Activated naive CD4-positive, alpha-beta T cell treated with anti-CD3 and anti-CD28 coated beads, Interleukin-2, amount 10 ng/mL, durations not matched to agents 7 days and 5 days (primary cell): ENCODE measurements at places on chromosomes 11 and 22.

DNA sequence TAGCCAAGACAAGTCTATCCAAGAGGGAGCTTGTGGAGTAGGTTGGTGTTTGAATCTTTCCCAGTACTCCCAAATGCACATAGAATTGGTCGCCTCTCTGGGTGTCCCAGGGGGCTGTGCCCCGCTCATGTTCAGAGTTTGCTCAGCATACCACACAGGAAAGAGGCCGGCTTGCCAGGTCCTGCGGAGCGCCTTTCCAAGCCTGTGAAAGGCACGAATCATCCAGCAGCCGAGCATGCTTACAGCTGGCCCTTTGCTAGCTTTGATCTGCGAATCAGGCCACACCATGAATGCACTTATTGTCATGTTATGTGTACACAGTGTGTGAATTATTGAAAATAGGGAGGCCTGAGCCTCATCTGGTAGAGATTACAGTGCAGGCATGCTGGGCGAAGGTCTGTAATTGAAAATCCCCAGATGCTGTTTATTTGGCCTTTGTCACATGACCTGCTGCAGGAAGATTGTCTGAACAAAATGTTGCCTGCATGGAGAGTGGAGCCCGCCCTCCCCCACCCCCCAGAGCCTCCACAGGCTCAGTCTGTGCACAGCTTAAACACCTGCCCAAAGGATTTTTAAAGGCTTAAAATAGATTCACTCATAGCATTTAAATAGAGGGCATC is 163.3 kb upstream of the RASSF10 start:
- DNase-seq, result no peak

DNA sequence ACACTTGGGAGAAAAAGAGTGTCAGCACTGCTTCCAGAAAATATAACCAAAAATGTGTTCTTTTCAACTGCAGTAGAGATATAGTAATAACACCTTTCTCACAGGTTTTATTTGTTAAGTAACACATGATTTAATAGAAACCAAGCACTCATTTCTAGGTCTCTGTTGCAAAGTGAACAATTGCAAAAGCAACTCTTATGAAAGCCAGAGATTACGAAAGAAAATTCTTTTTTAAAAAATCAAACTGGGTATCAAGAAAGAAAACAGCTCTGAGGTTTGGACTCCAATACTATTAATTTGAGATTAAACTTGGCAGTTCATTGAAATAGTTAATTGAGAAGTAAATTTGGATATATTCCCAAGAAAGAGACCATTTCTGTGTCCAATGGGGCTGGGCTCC is 9.8 kb upstream of the XKR3 start:
- DNase-seq, result no peak

GRCh38 chr11:14906993-14907392 is 15.0 kb upstream of the CYP2R1 start:
- DNase-seq, result no peak

GRCh38 chr11:6841694-6842093 is 3.8 kb upstream of the OR10A5 start:
- no peak for DNase-seq

DNA sequence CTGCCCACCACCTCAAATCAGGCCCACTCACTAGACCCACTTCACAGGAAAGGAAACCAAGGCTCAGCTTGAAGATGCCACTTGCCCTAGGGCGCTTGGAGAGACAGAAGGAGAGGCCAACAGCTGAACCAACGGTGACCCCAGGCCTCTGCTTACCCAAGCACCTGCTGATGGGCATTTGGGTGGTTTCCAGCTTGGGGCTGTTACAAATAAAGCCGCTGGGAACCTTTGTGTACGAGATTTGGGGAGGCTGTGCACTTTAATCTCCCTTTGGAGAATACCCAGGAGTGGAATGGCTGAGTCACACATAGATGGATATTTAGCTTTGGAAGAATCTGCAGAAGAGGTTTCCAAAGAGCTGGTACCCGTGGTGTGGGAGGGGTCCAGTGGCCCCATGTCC is 50.9 kb upstream of the LINC01488 start:
- no peak for DNase-seq

DNA sequence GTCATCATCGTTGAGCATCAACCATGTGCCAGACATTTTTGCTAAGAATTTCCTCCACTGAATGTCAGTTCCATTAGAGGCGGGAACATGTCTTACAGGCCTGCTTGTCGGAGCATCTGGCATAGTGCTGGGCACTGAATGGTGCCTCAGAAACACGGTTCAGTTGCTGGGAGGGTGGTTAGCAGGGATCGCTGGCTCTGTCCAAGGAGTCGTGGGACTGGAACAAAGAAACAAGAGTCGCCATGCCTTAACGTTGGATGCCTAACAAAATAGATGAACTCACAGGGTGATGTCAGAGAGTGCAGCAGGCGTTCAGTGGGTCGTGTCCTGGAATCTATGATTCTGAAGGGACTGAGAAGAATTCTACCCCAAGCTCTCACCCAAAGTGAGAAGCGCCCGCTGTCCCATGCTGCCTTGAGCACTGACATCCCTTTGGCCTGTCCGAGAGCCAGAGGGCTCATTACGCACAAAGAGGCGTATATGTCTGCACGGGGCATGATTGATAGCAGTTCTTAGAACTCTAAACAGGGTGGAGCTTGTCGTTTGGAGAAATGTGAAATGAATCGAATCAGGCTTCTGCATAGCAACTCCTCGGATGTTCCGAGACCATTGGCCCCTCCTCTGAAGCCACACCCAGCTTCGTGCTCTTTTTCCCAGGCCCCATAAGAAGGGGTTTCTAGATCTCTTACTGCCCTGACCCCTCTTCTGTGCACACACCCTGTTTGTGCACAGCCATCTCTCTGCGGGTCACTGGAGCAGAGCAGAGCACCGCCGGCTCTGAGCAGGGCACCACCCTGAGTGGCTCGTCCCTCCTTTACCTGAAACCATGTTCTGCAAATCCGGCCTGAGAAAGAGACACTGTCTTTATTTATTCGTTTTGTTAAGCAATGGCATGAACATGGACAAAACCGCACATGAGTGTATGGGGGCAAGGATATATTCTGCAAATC is 113.1 kb upstream of the B3GAT1 start:
- peak; percentile 13 for DNase-seq

- peak; percentile 37 for DNase-seq
These were observed 11.7 kb downstream of the MIAT start for GRCh38 chr22:26669060-26669481.

GRCh38 chr11:46491661-46492330 is 100.2 kb upstream of the CHRM4 start:
- DNase-seq, result no peak

- DNase-seq, result peak; percentile 97
These were observed at the start of gene JOSD1 for GRCh38 chr22:38700789-38701628. JOSD1 (minus strand) TSS chr22:38700943; CDS start chr22:38699987, 956 bp downstream.

DNA sequence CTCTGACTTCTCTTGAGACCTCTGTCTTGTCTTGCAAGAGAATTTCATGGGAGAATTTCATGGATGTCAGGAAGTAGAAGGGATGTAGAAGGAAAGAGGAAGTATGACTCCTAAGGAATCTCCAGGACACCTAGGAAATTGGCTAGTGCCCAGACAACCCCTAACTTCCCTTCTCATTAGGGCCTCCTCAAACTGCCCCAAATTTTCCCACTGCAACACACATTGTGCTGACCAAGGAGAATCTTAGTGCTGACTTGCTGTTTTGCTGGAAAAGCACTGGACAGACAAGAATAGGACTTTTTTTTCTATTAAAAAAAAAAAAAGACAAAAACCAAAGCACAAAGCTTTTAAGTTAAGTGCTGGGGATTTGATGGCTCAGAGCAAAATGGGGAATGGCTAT is 236.1 kb upstream of the CADM1 start:
- no peak for DNase-seq

- DNase-seq, result no peak
These were observed 6.0 kb upstream of the PNPLA5 start for GRCh38 chr22:43897751-43898261.

DNA sequence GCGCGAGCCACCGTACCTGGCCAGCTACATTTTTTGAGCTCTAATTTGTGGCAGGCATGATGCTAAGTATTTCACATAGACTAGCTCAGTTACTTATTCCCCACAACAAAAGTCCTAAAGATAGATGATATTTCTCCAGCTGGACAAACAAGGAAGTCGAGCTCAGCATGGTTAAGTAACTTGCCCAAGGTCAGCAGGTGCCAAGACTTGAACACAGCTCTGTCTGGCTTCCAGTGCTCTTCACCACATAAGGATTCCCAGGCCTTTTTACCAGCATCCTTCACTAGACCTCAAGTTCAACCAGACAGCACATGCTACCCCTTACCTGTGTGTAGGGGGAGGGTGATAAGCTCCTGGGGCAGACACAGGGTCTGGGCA is 177.3 kb upstream of the NCAM1 start:
- no peak for DNase-seq

DNA sequence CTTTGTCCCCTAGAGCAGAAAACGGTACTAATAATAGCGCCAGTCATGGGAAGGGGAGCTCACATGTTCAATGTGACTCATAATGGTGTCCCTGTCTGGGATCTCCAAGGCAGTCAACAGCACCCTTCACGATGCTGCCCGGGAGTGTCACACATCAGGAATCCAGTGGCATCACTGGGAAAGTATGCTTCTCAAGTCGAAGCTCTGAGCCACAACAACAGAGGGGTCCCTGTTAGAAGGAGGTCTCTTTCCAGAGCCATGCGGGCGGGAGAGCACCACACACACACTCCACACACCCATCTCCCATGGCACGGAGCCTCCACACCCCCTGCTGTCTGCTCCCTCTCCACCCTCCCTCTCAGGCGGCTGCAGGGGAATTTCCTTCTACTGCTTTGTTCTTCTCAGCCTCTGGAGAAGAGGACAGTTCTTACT is 119.7 kb downstream of the ETS1 start:
- peak; percentile 49 for DNase-seq

DNA sequence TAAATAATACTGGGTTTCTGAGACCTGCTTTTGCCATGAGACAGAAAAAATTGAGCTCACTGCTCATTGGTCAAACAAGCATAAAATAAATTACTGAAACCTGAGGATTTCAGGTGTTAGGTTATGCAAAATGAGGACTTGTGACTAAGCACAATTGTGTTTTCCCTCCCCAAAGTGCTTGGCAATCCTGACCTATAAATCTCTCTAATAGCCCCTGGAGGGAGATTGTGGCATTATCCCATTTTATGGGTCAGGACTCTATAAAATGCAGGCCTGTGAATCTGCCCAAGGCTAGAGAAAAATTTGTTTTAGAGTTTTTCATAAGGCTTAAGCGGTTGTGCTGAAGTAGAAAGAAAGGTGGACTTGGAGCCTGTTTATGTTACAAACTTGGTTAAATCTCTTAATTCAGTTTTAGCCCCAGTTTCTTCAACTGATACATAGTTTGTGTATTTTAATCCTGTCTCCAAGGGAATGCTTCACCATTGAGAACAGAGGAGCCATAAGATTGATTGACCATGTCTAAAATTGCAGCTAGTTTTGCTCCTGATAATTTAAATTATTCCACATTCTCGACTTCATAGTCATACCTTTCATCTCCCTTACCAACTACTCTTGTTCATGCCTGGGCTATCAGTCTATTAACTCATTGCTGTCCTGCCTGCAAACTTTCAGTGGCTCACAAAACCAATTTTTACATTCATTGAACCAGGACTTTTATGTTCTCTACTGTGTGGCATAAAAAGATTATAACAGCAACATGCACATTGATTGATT is 63.6 kb upstream of the LRRC4C start:
- DNase-seq, result no peak
